Effector memory CD8-positive, alpha-beta T cell (primary cell): ENCODE measurements at places on chromosomes 3 and 15.
A peak's percentile ranks its signal among the peaks of the same experiment; 100 is the strongest.

DNA sequence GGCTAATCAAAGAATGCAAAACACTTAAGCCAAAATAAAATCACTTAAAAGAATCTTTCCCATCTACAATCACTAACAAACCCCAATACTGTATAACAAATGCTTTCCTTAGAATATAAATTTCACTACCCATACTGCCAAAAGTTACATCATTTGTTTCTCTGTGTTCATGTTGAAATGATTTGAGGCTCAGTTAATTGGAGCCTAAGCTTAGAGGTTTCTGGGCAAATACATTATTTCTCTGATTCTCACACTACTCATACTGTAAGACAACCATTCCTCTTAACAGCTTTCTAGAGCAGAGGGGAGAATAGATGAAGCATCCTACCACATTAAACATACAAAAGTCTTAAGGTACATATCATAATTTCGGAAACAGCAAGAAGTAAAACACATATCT, 2.1 kb downstream of the RIOX2 start:
- DNase-seq: no peak

GRCh38 chr3:51999846-52000245, 4.2 kb upstream of the RPL29 start:
- DNase-seq: no peak

DNA sequence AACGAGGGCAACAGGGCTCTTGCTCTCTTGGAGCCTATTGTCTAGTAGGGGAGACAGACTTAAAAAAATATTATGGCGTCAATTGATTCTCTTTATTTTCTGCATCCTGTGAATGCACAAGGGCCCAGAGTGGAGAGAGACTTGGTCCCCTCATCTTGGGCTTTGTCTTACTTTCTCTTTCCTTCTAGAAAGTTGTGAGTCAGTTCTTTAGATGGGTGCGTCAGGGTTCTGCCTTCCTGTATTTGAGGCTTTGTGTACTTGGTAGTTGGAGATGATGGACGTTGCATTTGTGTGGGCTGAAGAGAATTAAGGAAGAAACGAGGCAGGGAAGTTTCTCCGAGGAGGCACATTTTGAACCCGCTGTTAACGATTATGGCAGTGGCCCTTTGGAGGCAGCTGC, 52.9 kb downstream of the CACNA1D start:
- no peak for DNase-seq

DNA sequence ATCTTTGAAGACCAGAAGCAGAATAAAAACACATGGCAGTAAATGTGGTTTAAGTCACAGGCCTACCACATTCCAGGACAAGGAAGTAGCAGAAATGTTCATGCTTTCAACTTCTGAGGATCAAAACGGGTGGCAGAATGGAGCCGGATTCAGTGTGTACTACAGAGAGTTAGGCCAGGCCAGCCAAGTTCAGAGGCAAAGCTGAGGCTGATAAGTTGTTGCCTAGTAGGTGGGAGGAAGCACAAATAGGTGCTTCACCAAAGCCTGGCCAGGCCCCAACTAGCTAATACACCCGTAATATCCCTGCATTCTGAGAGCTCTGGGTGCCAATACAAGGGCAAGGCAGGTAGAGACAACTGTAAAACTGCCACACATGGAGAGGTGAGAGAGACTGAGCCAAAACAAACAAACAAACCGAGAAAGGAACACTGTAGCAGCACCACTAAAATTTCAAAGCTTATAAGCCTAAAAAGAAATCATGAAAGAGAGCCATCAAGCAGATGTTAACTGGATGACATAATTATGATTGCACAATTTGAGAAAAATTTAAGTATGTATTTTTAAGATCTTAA, 156.4 kb upstream of the CBLB start:
- DNase-seq: no peak

DNA sequence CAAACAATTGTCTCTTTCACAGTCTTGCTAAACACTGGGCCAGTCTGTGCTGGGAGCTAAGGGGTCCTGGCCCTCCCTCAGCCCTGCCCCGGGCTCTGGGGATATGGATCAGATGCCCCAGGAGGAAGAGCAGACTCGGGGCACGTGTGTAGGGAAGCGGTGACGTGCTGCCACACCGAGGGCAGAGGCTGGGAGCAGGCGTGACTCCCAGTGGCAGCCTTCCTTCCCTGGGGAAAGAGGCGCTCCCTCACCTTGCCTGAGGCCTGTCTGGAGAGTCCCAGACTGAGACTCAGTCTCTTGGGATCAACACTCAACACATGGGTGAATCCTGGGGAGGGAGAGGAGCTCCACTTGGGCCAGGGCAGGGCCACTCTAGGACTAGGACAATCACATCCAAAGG, 54.1 kb upstream of the GRIP2 start:
- no peak for DNase-seq

GRCh38 chr15:38059665-38060064, 125.2 kb downstream of the TMCO5A start:
- DNase-seq: no peak

DNA sequence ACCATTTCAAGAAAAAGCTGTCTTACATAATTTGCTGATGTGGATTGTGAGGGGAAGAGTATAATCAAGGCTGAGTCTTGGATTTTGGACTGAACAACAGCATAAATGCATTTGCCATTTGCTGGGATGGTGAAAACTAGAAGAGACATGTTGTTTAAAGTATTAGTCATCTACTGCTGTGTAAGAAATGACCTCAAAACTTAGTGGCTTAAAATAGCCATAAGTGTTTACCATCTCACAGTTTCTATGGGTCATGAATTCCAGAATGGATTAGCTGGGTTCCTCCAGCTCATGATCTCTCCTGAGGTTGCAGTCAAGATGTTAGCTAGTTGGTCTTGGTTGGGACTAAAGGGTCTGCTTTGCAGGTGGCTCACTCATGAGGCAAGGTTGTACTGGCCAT, 66.2 kb downstream of the SCN11A start:
- DNase-seq: no peak

GRCh38 chr3:114896978-114897377, 250.1 kb downstream of the ZBTB20 start:
- no peak for DNase-seq

GRCh38 chr3:195249858-195250464, 21.0 kb downstream of the XXYLT1 start:
- DNase-seq: no peak

- DNase-seq: no peak
Measured at GRCh38 chr3:55069950-55070349, 142.1 kb upstream of the LRTM1 start.

DNA sequence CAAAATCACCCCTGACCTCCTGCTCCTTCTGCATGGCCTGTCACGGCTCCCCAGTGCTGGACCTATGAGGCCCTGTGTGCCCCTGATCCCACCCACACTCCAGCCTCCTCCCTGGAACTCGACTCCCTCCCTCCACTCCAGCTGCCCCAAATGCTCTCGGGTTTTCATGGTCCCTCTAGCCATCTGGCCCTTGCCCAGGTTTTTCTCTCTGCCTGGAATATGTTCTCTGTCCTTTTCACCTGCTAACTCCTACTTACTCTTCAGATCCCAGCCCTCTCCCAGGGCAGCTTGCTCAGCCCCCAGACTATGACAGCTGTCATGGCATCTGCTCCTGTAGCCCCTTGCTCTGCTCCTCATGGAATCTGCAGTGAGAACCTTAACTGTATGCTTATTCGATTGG, 30.3 kb downstream of the DUSP7 start:
- no peak for DNase-seq

DNA sequence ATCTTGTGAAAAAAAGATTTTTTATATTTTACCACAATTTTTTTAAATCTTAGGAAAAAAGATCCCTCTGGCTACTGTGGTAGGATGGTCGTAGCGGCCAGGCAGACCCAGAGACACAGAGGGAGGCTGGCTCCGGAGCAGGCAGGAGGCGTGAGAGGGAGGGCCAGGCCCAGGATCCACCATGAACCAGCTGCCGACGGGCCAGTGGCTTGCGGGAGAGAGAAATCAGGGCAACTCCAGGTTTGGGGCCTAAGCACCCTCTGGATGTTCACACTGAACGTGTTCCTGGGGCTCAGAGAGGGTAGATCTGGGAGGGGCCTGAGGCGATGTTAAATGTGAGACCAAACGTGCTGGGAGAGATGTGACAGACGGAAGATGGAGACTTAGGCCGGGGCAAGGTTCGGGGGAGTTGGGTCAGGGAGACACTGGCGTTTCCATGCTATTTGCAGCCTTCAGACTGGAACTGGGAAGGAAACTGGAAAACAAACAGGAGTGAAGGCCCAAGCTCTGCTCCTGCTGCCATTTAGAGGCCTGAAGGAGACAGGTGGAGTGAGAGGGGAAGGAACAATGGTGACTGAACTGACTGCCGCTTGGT, 1.6 kb upstream of the VILL start:
- no peak for DNase-seq

DNA sequence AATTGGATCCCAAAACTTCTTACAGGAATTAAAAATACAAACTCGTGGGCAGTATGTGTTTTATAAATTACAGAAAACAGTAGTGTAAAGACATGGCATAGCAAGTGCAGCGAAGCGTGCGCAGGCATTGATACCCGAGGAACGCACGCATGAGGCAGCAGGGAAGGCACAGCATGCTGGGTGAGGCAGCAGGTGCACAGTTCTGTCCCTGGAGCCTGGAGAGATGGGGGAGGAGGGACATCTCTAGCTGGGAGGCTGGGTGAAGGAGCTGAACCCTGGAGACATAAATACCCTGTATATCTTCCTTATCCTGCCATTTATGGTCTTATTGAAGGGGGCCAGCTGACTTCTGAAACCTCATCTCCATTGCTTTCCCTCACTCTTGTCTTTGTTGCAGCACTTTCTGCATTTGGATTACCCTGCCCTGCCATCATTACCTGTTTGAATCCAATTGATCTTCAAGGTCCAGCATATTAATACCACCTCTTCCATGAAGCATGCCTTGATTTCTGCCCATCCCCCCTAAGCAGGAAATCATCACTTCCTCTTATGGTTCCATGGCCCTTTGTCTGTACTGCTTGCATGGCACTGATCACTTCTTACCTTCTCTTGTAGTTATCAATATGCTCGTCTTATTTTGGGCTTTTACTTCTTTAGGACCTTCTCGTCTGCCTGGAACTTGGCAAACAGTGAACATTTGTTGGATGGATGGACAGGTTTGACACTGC, 20.5 kb downstream of the LPP start:
- DNase-seq: no peak

GRCh38 chr3:43180027-43180426, 74.1 kb upstream of the POMGNT2 start:
- peak; percentile 24 for DNase-seq

DNA sequence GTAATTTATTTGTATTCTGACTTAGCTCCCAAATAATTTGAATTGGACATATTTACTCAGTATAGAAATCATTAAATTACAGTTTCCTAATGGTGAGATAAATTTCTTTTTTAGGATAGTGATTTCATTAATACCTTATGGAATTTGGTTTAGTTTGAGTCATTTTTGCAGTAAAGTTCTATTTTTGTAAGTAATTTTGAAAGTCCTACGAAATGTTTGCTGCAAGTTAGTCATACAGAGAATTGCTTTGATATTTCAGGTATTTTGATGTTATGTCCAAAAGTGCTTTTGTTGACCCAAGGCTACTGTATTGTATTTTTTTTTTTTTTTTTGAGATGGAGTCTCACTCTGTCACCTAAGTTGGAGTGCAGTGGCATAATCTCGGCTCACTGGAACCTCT, 41.7 kb downstream of the TCF12 start:
- no peak for DNase-seq

DNA sequence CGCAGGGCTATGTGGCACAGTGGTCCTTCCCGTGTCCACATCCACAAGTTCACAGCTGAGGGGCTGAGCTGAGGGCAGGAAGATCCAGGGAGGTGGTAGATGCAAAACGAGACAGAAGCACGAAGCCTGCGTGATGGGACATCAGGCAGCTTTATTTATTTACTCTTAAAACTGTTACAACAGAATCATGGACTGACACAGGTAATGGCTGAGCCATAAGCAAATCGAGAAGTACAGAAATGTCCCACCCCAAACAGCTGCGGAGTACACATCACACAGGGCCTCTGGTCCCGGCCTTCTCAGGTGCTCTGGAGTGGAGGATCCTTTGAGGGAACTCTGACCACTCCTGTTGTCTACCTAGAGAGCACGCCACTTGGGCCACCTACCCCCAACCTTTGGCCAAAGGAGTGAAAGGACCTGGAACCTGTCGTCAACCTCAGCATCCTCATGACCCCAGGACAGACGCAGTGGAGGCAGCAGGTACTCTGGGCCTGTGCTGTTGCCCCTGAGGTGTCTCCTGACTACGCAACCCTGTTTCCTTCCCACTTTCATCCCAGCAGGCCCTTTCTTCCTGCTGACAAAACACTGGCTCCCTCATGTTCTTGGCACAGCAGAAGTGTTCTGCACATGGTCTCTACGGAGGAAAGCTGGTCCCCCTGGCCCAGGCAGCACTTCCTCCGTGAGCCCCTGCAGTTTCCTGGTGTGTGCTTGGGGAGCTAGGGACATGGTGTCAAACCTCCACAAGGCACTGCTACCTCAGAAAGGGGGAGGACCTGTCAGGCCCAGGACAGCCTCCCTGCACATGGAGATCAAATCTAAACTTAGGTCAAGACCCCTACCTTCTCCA, 47.8 kb downstream of the DHX30 start:
- DNase-seq: no peak

GRCh38 chr3:149003653-149004305, 12.4 kb downstream of the GYG1 start:
- DNase-seq: peak; percentile 44

DNA sequence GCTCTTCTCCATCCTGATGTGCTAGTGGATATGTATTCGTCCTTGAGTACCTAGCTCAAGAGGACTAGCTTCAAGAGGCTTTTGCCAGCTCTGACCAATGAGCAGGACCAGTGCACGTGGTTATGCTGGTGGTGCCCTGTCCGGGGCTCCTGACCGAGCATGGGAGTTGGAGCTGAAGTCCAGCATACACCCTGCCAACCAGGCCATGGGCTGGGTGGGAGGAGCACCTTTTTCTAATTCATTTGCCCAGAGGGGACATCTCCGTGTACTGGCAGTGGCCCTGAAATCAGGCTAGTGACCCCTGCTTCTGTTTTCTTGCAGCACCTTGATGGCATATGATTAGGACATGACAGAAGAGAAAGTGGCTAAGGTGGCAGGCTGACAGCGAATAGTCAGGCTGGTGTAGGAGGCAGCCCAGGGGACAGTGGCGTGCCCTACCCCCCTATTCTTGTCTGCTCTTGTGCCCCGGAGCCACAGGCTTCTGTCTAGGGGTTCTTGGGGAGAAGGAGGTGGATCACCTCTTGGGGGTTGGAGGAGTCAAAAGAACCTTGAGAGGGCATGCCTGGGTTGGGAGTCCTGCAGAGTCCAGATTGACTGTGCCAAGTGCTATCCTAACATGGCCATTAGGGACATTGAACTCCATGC, 16.5 kb downstream of the PODXL2 start:
- DNase-seq: no peak

DNA sequence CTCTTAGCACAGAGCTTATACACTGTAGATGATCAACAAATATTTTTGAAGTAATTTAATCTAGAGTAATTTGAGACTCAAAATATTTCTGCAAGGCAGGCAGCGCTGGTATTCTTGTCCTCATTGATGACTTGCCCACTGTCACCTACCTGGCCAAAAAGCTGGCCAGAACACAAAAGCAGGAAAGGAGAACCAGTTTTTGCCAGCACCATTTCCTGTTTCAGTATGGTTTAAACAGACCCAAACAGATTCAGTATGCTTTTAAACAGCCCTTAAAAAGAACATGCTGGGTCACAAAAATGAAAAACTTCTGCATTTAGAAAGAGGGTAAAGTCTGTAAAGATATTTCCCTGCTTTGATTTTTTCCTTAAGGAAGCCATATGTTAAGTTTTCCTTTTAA, 42.3 kb upstream of the ZNF280D start:
- DNase-seq: no peak
